ENCODE measurements at places on chromosomes 7 and 10. TPM values are rescaled to one million over a fixed set of nuclear protein-coding genes. Genes with fewer than 3 reads are reported as not detected.

DNA sequence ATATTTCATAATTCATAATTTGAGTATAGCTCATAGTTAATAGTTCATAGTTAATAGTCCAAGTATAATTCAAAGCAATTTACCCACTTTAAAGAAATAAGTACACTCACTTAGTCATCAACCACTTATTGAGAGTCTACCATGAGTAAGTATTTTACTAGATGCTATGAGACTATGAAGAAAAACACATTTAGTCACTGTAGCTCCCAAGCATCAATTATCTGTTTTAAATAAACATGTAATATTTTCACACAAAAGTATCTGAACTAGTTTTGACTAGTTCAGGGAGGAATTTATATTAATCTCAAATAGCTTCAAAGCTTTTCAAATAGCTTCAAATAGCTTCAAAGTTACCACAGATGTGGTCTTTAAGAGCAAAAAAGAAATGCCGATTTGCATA, 119.2 kb downstream of the ANK3 start:
- DNase-seq, result no peak

GRCh38 chr10:110672580-110672919, 28.4 kb downstream of the RBM20 start:
- DNase-seq, result no peak

DNA sequence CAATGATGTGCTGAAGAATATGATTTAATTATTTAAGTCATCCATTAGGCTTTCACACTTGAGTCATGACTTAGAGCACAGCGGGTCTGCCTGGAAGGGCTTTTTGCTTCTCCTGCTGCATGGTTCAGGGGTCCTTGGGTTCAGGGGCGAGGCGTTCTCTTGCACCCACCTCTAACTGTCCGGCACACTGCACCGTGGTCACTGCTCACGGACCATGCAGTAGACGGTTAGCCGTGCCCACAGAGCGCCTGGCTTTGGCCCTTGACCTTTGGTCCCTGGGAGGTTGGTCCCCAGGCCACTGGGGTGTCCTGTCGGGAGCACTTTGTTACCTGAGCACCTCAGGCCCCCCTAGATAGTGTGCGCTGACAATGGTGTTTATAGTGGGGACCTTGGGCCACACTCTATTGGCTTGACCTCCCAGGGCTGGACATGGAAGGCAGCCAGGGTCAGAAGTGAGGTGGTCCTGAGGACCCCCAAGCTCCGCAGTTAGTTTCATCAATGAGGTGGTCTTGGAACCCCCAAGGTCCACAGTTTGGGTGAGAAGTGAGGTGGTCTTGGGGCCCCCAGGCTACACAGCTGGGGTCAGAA, 110.6 kb downstream of the ACTR3B start:
- no peak for DNase-seq

DNA sequence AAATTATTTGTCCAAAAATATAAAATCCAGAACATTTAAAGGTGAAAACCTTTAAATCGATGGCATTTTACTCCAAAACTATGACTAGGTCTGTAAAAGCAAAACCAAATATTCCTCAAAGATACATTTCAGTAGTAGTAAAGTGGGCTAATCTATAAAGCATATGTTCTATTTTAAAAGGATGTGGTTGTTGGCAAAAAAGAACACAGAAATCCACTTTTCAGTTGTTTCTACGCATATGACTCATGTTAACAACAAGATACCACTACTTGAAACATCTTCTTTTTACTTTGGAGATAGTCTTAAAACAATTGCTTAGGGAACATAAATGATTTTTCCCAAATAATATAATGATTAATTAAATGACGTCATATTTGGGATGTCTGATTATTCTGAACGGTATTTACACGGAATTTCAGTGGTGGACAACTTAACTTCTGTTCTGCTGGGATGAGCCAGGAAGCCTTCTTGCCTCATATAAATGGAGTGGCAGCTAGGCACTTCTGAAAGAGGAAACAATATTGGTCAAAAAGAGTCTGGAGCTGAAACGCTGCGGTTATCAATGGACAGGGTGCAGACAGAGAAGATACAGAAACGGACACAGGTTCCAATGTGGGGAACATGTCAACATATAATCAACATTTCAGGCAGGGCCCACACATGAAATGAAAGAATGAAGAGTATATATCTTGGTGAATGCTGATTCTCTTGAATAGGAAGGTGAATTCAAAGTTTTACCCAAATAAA, 78.5 kb downstream of the ETV1 start:
- DNase-seq, result no peak

DNA sequence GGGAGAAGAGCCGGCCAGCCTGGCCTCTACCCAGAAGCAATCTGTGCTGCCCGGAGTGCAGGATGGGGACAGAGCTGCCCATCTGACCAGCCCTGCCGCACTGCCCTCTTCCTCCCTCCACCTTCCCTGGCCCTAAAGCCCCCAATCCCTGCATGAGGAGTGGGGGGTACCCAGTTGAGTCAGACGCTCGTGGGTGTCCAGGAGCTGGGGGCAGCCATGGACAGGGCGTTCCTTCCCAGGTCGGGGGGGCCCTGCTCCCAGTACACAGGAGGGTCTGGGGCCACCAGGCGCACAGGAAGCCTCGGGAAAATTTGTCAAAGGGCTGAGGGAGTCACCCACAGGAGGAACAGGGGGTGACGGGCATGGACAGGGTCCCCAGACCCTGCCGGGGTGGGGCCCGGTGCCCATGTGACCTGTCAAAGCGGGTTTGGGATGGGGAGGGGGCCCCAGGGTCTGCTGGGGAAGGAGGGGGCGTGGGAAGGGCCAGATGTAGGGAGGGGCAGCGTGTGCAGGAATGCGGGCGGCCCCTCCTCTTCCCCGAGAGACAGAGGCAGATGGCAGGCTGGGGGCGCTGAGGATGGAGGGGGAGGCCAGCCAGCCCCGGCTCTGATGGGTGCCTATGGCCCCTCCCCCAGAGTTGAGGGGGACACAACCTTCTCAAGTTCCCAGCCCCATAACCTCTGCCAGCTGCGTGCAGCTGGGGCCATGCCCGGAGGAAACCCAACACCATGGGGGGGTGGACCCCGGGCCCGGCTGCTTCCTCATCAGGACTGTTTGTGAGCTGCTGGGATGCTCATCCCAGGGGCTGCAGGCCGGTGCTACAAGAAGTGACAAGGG, 21.5 kb upstream of the GRIFIN start:
- DNase-seq, result no peak

DNA sequence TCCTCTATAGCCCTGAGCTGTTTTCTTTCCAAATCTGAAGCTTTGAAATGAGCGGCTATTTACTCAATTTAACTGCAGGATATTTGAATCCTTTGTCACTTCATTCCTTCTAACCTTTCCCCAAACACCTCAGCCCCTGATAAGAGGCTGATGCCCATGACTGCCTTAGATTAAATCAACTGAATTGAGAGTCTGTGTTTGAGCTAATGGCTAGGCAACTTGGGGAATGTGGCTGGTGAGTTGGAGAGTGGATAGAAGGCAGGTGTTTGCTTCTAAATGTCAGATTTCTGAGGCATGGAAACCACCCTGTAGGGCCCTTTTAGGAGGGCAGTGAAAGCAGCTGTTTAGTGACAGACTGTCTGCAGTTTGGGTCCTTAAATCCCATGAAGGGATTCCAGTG, 759.9 kb downstream of the LRMDA start:
- no peak for DNase-seq

The MRLN gene
- 0.23 TPM for total RNA-seq

DNA sequence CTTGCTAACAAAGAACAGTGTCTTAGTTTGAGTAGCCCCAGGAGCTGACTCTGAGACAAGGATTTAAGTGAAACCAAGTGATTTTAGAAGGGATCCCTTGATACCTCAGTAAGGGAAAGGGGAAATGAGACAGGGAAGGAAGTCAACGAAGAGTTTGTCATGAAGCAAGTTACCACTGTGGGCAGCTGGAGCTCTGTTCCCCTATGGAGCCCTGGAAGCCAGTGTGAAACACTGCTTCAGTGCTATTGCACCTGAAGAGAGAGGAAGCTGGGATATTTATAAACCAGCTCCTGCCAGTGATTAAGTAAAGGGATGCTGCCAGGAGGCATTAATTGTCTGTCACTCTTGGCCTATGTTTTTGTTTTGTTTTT, 58.9 kb upstream of the WAPL start:
- DNase-seq, result no peak

The UCMA gene
- not detected for total RNA-seq

- DNase-seq, result no peak
Observed at GRCh38 chr7:27686315-27686714, 23.6 kb upstream of the HIBADH start.

The FOXP2 gene
- not detected for total RNA-seq

DNA sequence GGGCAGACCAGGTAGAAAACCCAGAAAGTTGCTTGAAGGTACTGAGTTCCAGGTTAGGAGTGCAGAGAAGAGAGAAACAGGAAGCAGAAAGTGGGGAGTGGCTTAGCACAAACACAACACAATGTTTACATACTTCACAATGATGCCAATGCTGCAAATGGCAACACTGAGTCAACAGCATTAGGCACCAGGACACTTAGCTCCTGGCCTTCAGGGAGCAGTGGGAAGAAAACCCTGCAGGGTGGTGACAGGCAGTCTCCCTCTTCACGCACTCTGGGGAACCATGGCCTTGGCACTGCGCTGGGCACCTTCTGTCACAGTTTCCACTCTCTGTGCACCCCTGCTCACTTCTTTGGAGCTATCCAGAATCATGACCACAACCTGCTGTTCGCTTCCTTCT, 7.3 kb downstream of the ICA1 start:
- no peak for DNase-seq

The PLAU gene
- total RNA-seq, result 0.60 TPM

The GOLGA7B gene
- total RNA-seq, result 0.26 TPM

DNA sequence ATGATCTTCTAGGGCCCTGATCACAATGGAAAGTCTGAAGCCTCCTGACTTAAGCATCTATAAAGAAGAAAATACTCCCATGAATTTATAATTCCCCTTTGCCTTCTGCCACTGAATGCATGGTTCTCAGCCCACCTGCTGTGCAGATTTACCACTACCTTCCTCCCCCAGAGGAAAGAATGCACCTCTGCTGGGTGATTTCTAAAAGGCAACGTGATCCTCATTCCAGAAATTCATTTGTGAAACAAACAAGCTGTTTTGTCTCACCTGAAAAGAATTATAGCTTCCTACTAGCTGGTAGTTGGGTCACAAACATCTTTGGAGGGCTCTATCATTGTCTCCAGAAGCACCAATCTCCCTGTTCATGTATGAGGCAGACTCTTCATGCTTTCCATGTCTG, 320.2 kb downstream of the CDC14C start:
- no peak for DNase-seq

DNA sequence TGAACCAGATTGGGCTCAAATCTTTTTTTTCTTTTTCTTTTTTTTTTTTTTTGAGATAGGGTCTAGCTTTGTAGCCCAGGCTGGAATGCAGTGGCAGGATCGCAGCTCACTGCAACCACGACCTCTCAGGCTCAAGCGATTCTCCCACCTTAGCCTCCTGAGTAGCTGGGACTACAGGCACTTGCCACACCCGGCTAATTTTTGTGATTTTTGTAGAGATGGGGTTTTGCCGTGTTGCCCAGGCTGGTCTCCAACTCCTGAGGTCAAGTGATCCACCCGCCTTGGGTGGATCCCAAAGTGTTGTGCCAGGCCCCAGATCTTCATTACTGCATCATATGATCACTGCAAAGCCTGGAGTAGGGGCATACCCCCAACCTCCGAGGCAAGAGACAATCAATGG, 2.8 kb downstream of the DNAJC30 start:
- no peak for DNase-seq

DNA sequence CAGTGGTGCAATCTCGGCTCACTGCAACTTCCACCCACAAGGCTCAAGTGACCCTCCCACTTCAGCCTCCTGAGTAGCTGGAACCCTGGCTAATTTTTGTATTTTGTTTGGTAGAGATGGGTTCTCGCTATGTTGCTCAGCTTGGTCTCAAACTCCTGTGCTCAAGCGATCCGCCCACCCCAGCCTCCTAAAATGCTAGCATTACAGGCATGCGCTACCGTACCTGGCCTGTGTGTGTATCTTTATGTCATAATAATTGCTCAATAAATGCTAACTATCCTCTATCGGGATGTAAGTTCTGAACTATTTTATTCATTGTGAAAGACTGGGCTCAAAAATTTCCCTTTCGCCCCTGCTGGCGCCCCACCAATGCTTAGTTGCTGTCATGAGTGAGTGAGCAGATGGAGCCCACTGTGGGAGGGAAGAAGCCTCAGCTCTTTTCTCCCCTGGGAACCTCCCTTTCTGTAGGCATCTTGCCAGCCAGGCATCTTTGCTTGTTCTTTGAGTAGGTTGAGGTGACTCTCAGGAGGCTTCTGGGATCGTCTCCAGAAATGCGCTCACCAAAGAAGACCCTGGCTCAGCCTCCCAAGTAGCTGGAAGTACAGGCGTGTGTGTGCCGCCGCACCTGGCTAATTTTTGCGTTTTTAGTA, 38.3 kb downstream of the CAMK1D start:
- DNase-seq, result no peak

The LAMB1 gene
- not detected for total RNA-seq
